ENCODE measurements at places on chromosomes 7 and 10.

- DNase-seq: no peak
Measured at GRCh38 chr10:33465747-33466146, 131.3 kb upstream of the NRP1 start.

DNA sequence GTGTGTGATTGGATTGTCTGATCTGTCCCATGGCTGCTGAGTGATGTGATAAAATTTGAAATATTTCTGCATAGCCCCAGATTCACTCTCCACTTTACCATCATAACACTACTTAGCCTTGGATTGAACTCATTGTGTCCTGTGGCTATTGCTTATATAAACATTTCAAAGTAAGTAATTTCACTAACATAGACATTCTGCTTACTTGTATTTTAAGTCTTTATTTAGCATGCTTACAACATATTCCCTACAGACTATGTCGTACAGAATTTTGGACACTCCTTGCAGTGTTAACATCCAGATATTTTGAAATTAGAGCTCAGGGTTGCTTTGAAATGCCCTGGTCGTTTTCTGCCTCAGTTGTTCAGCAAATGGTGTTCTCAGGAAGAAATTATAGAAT, 117.6 kb downstream of the LRRC4 start:
- DNase-seq: no peak

DNA sequence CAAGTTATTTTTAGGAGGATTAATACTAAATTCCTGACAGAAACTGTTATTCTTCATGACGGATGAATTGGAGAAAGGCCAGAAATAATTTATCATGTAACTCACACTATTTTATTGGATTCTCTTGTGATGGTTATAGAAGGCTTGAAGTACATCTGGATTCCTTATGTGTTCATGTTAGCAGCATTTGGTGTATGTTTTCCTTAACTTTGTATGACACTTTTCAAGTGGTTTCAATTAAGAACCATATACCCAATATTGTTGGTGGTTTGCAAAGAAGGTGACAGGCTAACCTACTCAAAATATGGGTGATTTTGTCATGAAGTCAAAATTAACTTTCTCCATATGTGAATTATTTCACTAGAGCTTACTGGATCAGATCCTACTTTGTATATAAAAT, 532.2 kb upstream of the CNTNAP2 start:
- no peak for DNase-seq

DNA sequence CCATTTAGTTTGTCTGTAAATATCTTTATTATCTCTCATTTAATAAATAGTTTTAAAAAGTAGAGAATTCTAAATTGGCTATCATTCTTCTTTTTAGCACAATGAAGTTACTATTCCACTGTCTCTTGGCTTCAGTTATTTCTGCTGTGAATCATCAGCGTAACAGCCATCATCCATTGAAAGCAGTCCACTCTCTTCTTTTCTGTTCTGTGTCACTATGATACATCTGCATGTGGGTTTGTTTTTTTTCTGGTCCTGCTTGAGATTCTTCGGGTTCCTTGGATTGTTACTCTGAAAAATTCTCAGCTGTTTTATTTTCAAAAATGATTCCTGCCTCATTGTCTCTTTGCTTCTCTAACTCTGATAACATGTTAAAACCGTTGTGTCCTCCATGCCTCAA, 52.5 kb downstream of the CSGALNACT2 start:
- DNase-seq: no peak

DNA sequence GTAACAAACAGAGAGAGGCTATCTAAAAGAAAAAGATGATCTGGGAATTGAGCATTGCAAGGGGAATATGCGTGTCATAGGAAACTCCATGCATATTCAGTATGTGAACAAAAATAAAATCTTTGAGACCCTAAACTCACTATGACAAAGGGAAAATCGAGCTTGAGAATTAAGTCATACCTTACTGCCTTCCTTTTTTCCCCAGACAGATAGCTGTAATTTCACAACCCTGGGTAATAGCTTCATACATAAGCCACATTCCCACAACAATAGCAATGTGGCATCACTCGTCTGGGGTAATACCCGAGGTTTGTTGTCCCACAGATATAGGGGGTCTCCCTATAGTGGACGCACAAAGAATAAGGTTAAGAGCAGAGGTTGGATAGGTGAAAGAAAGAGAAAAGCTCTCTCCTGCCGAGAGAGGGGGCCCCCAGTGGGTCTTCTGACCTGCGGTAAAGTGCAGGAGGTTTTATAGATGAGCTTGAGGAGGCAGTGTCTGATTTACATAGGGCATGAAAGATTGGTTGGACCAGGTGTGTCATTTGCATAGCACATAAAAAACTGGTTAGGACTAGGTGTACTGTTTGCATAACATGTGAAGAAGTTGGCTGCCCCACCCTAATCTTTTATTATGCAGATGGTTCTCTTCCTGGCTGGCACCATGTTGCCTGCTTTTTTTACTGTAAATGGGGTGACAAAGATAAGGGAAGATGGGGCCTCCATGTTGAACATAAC, 11.6 kb downstream of the CYP3A43 start:
- DNase-seq: no peak

DNA sequence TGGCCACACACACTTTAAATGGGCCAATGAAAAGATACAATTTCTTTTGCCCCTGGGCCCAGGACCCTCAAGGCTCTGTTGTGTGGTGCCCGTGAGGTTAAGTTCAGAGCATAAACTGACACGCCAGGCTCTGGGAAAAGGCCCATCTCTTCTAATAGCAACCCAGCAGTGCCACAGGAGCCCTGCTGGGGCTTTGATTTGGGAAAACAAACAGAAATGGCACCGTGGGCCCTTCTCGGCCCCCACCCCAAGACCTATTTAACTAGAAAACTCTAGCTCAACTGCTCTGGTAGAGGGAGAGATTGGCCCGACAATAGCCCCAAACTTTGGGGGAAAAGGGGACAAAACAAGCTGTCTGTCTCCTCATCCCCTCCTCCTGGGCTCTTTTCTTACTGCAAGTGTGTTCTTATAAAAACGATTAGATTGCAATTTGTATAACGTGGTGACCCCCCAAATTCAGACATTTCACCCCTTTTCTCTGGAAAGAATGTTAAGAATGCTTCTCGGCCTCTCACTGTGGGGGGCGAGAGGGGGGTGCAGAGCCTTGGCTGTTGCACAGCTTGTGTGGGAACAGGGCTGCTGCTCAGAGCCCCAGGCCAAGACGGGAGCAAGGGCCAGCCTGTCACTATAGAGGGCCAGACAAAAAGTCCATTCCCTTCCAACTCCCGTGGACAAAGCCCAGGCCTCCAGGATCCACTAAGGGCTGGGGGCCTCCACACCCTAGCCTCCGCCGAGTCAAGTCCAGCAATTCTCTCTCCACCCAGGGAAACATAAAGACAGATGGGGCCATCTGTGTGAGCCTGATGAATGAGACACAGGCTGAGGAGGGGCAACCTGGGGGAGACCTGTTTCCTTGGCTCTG, 26.8 kb downstream of the DPCD start:
- no peak for DNase-seq

GRCh38 chr10:47031901-47032465, 120.8 kb downstream of the PTPN20 start:
- DNase-seq: no peak

All from Panc1 (cell line).